Activated naive CD8-positive, alpha-beta T cell treated with anti-CD3 and anti-CD28 coated beads for 36 hours (primary cell): ENCODE measurements at places on chromosomes 5 and 9.

GRCh38 chr9:134708672-134709038, 67.1 kb downstream of the COL5A1 start:
- DNase-seq: no peak

DNA sequence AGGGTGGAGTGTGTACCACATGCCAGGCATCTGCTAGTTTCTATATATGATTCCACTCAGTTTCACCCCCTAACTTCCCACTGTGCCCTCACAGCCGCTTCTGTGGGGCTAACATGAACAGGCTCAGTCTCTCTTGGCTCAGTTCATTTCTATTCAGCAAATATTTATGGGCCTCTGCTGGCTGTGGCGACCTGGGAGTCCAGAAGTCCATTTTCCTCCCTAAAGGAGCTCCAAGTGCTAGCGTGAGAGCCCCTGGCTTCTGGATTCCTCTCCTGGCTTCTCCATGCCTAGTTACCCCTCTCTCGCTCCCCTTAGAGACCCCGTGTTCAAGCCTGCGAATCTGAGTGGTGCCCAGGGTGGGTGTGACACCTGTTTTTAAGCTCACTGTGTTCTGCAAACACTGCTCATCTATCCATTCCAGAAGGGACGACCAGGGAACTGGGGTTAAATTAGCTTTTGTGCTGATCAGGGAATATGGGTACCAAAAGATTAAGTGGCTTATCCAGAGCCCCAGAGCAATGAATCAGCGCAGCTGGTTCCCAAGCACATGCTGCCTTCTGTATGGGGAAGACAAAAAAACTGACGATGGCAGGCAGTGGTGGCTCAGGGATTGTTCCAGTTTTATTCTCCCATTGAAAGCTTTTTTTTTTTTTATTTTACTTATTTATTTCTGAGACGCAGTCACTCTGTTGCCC, 57.6 kb downstream of the HMCN2 start:
- DNase-seq: no peak

DNA sequence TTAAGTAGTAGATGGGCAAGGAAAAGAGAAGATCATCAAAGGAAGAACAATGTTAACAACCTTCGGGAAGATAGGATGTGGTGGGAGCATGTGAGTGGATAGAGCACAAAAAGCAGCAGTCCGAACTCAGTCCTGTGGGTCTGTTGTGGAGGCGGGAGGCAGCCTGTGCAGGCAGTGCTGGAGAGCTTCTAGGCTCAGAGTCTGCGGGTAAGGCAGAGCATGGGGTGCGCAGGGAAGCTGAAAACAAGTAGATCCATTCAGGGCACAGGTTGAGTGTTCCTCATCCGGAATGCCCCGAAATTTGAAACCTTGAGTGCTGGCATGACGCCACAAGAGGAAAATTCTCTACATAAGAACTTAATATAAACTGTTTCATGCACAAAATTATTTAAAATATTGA, 84.9 kb downstream of the PPIC start:
- DNase-seq: no peak

GRCh38 chr9:131112374-131113154, 12.8 kb upstream of the NUP214 start:
- DNase-seq: no peak

- DNase-seq: no peak
Observed at GRCh38 chr9:129124506-129125069, 13.4 kb downstream of the PTPA start.

DNA sequence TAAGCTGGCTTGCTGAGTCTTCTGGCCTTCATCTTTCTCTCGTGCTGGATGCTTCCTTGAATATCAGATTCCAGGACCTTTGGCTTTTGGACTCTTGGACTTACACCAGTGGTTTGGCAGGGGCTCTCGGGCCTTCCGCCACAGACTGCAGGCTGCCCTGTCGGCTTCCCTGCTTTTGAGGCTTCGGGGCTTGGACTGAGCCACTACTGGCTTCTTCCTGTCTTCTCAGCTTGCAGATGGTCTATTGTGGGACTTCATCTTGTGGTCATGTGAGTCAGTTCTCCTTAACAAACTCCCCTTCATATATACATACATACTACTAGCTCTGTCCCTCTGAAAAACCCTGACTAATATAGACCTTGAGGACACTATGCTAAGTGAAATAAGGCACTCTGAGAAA, 78.3 kb upstream of the SSBP2 start:
- DNase-seq: no peak

DNA sequence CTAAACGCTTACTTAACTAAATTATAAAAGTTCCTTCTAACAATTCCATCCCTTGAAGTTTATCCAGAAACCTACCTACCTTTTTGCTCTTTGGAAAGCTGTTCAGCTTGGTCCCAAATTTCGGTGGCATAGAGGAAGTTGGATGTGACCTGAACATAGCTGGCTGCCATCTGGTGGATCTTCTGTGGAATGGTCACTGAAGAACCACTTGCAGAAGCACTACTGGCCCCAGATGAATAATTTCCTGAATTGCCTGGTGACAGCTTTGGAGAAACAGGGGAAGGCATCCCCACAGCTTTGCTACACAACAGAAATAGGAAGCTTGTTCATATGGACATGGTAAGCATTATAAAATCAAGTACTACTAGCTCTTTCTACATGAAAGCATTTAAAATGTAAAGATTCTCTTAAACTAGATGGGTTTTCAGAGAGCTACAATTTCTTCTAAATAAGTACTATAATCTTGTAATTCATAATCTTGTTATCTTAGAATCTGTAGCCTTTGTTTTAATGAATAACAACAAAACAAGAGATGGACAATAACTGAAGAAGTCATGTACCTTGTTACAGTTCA, 9.9 kb downstream of the LEAP2 start:
- no peak for DNase-seq

GRCh38 chr5:119358901-119359603, 3.2 kb downstream of the TNFAIP8 start:
- DNase-seq: no peak

DNA sequence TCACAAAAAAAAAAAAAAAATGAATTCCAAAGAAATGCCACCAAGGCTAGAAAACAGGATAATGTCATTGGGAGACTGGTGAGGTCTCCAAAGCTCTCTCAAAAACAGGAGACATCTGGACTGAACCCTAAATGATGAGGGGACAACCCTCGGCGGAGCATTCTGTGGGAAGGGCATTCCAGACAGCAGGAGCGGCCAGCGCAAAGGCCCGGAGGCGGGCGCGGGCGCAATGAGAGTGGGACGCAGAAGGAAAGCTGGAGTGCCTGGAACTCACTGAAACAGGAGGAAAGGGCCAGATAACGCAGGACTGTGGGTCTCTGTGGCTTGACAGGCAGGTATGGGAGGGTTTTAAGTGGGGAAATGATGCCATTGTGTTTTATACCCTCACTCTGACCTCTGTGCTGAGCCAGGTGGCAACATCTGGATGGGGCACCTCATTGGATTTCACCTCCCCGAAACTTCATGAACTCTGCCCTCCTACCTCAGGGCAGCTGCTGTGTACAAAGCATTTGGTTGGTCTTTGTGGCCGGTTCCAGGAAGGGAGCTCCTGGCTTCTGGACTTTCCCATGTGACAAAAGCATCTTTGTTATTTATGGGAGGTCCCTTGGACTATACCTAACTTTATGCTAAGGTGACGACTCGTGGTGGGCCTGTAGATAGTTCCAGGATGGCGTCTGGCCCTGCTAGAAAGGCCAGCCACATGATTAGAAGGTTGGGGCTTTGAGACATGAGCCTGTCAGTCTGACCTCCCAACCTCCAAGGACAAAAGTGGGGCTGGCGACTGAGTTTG, 11.5 kb upstream of the MAPK9 start:
- no peak for DNase-seq

GRCh38 chr5:66013397-66013796, 87.0 kb downstream of the ERBIN start:
- DNase-seq: no peak

DNA sequence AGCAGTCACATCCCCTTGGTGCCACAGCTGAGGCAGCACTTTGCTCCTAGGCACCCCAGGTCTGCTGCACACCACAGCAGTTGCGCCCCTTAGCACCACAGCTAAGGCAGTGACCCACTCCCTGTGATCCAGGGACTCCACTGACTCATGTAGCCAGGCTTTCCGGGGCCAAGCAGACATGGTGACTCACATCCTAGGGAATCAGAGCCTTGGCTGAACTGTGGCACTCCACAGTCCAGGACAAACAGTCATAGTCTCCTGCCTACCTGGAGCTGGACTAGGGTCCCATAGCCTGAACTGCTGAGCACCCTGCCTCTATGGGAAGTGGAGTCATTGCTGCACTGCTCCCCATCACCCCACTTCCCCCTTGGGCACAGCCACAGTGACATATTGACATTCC, 338.7 kb downstream of the NPR3 start:
- no peak for DNase-seq
